ENCODE measurements at places on chromosomes 5 and 9.
A peak's percentile ranks its signal among the peaks of the same experiment; 100 is the strongest.

GRCh38 chr5:172758077-172758833 is 12.7 kb downstream of the DUSP1 start:
- DNase-seq: no peak

DNA sequence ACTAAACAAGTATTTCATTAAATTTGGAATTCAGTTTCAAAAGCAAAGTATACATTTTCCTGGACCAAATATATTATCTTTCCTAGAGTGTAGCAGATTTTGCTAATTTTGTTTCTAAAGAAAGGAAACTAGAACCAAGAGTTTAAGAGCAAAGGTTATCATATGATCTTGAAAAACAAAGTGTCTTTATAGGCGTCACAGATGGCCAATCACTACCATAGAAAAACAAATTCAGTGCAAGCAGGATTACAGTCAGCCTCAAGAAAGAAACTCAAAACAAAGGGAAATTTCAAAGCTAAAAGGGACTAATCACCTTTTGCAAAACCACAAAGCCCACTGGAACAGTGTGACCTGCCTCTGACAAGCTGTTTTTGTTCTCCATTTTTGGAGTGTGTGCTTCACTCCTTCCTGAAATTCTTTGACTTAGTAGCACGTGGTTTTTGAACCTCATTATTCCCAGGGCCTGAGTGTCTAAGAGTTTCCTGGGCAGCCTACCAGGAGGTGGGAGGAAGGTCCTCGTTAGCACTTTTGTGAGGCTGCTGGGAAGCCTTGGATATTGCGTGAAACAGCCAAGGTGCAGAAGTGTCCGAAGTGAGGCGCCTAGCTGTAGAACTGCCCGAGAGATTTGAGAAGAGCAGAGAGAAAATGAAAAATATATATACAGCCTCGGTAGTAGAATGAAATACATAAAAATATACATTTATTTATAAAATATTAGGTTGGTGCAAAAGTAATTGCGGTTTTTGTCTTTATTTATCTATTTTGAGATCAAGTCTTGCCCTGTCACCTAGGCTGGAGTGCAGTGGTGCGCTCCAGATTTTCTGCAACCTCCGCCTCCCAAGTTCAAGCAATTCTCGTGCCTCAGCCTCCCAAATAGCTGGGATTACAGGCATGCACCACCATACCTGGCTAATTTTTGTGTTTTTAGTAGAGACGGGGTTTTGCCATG is 246.1 kb downstream of the MARCHF11 start:
- no peak for DNase-seq

DNA sequence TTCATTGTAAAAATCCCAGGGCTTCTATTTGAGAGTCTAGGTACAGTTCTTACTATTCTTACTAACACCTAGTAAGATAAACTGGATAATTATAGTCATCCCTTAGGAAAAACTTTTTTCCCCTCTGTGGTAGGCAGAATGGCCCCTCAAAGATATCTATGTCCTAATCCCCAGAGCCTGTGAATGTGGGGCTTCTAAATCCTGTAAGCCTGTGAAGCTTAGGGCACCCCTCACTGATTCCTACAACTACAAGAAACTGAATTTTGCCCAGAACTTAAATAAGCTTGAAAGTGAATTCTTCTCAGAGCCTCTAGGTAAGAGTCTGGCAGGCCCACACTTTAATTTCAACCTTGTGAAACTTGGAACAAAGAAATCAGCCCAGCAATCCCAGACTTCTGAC is 130.1 kb upstream of the ACOT12 start:
- no peak for DNase-seq

DNA sequence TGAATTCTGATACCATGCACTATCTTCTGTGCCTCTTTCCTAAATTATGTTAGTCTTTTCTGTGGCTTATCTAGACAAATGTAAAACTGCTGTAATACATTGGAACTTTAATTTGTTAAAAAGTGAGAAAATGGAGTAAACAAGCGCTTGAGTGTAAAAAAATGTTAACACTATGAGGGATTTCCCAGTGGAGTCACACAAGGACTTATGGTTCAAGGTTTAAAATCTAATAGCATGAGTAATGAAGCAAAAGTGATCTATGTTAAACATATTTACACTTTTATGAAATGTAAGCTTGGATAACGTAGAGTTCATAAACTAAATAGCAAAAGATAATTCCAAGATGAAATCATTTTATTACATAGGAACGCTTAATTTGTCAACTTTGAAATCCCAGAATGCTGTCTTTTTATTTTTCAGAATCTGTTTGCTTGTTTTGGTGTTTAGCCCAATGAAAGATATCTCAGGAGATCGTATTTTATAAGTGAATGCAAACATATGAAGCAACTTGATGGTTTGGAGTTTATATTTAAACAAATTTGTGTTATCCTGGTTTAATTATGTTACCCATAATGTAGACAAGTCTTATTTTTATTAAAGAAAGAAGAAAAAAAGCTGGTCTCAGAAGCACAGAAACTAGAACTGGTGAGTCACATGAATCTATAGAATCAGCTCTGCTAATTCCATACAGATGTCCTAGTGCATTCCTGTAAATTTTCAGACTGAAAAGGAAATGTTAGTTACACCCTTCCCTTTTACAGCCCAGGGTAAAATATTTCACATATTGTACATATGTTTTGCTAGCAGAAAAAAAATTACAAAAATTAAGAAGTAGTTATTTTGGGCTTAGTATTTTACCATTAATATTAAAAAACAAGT is 34.2 kb upstream of the FBN2 start:
- DNase-seq: no peak

DNA sequence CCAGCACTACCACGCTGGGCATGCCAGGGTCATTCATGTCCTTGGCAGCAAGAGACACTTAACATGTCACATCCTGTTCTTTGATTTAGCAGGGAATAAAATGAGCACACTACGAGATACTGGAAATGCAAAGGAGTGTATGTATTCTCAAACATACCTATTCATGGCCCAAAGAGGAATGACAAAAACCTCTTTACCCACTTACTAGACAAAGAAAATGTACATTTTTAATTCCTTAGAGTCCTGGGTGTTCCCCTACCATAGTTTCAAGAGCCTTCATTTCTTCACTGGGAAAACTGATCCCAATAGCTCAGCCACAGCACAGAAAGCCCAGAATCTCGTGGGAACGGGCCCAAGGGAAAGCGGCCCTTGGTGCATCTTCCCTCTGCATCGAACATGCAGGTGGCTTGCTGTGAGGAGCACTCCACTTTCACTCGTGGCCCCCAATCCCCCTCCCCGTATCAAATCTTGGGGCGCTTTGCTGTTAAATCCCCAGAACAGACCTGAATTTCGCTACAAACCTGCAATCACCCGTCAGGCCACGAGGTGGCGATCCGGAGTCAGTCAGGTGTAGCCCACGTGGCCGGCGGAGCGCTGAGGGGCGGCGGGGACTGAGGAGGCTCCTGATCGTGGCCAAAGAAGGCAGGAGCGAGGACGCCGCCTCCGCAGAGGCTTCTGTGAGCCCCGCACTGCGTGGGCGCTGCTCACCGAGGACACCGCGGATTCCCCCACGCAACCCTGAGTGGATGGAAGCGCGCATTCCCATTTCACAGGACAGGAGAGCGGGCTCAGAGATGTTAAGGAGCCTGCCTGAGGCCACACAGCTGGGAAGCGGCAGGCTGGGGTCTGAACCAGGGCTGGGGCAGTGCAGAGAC is 91.4 kb downstream of the LMX1B start:
- peak; percentile 90 for DNase-seq

- no peak for DNase-seq
Observed at GRCh38 chr9:129225815-129226214, 47.8 kb upstream of the IER5L start.

DNA sequence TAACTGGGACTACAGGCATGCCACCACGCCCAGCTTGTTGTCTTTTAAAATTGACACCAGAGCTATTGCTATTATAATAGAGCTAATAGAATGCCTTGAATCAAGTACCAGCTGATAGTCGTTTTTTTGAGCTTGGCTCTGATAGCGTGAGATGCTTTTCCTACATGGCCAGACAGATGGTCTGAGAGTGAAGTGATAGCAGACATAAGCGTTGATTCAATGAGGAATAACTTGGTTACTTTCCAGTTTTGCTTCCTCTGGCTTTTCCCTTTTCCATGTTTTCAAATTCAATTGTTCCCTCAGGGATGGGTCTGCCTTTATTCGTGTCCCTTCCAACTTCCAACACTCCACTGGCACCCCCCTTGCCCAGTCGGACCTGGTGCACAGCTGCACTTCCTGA is 15.4 kb downstream of the AGXT2 start:
- DNase-seq: no peak

DNA sequence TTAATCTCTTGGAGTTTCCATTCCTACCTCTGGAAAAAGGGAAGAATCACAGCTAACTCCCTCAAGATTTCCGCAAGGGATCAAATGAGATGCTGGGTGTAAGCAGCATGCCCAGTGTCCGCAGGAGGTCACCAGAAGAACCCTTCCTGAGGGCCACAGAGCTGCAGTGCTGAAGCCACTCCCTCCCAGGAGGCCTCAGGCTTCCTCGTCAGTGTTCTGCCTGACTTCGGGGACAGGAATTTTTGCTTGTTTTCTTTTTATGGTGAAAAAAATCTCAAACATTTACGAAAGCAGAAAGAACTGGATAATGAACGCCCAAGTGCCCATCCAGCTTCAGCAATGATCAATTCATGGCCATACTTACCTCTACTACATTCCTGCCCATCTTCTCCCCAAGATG is 183.0 kb downstream of the CDK5RAP2 start:
- no peak for DNase-seq

DNA sequence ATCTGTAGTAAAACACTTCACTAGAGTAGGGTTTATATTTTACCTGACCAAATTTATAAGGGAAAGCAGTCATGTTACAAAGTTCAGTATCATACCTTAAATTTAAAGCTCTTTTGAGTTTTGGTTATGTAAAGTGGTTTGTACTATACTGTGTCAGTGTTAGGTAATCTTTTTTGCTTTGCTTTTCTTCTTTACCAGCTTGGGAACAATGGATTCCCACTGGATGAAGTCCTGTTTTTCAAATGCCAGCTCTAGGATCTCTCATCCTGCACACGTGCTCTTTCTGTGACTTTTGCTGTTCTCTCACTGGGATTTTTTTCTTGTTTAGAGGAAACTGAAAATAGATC is 15.9 kb downstream of the CYSTM1 start:
- no peak for DNase-seq

- no peak for DNase-seq
Observed at GRCh38 chr5:13739479-13739878, 205.0 kb downstream of the DNAH5 start.

DNA sequence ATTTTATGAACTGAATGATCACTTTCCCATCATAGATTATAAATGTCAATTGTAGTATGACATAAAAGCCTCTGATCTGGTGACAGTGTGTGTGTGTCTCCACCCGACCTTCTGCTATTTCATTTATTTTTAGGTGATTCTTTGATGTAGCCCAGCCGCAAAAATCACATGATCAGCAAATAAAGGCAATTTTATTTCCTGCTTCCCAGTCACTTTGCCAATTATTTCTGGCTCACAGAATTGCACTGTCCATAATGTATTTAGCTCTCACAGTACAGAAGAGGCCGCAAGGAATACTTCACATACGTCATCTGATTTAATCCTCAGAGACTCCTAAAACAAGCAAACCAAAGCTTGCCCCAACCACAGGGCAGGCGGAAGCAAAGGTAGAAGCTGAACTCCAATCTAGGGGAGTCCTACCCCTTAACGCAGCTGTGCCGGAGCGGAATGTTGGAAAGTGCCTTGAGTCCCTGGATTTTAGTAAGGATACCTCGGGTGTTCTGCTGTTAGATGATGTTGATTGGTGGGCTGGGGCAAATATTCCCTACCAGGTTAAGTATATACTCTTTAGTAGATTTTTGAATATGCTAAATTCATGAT is 384.0 kb upstream of the IRX4 start:
- DNase-seq: no peak

GRCh38 chr5:159861086-159861485 is 55.2 kb upstream of the ADRA1B start:
- no peak for DNase-seq

GRCh38 chr9:106632621-106633020 is 230.3 kb upstream of the ZNF462 start:
- DNase-seq: no peak

DNA sequence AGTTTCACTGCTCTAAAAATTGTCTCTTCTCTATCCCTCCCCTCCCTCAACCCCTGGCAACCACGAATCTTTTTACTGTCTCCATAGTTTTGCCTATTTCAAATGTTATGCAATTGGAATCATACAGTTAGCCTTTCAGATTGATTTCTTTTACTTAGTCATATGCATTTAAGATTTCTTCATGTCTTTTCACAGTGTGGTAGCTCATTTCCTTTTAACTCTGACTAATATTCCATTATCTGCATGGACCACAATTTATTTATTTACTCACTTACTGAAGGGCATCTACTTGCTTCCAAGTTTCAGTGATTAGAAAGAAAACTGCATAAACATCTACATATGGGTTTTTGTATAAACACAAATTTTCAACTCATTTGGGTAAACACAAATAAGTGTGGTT is 372.3 kb downstream of the CDH18 start:
- DNase-seq: no peak

- no peak for DNase-seq
Observed at GRCh38 chr5:96440185-96440538, 7.1 kb upstream of the PCSK1 start.

DNA sequence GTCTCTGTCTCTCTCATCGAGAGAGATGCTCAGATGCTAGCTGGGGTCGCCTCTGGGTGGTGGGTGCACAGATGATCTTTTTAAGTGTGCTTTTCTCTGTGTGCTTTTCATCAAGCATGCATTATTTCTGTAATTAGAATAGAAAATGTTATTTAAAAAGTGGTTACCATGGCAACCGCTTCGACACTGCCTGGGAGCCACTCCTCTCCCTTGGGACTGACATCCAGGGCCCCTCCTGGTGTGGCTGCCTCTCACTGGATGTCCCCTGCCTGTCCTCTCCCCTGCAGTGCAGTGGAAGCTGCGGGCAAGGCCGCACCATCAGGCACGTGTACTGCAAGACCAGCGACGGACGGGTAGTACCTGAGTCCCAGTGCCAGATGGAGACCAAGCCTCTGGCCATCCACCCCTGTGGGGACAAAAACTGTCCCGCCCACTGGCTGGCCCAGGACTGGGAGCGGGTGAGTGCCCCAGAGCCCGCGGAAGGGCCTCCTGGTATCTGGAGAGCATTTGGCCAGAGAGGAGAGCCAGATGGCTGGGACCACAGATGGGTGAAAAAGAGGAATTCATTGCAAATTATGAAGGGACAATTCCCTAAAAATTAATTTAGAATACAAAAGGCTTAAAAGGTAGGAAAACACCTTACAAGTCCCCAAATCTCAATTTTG is 34.7 kb downstream of the ADAMTSL2 start:
- no peak for DNase-seq

DNA sequence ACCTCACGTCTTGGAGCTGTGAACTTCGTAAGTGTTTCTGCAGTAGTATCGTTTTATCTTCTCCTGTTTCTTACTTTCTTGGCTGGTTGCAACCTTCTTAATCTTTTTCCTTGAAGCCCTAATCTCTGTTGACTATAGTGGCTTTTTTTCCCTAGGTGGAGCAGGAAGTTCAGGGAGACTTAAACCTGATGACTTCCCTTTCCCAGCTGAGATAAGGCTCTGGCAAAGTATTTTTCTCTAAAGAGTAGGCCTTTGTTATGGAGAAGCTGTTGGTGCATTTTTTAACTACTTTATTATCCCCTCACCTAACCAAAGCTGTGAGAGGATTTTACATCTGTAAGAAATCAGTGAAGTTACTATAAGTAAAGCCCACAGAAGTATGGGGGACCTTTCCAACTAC is 723.1 kb upstream of the RIOK2 start:
- no peak for DNase-seq
